Cardiac fibroblast (primary cell): ENCODE measurements at places on chromosomes 3 and 15.

DNA sequence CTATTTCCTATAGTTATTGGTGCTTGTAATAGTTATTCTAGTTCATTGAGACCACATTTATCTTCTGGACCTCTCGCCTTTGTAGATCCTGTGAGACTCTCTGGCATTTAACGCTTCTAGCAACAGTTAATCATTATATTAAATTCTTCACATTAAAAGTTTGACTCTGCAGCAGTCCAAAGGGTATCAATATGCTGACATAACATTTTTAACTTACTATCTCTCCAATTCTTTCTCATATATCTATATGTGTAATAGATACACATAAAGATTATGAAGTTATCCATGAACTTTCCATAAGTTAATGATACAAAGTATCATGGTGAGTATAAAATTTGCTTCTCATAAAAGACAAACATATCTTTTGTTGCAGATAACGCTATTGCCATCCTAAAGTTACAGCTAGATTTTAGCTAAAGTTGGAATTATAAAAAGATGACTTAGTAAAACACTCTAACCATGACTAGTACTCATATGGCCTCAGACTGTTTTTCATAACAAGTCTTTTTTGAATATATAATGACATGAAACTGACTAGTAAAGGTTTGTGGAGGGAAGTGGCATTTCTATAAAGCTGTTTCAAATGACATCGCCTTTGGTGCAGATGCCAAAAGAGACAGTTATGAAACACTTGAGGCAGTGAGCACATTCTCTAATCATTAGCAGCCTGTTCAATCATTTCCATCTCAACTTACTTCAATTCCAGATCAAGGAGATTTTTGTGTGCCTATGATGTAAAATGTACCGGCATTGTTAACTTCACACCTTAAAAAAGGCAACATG, 379.3 kb upstream of the CBLB start:
- DNase-seq: no peak

- peak; percentile 98 for DNase-seq
These were observed 10.8 kb upstream of the FANCD2 start for GRCh38 chr3:10015461-10015904.

DNA sequence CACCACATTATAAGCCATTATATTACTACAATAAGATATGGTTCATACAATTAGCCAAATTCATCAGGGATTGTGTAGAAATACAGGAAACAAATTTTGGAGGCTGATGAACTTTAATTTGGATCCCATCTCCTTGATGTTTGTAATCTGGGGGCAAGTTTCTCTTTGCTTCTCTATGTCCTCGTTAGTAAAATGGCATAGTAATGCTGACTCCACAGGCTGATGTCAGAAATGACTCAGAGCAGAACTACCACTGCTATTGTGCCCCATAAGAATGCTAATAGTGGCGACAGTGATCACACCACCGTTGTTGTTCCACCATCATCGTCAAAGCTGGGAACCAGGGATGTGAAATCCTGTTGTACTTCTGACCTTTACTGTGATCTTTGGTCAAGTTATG, 722.3 kb upstream of the LMCD1 start:
- peak; percentile 18 for DNase-seq

DNA sequence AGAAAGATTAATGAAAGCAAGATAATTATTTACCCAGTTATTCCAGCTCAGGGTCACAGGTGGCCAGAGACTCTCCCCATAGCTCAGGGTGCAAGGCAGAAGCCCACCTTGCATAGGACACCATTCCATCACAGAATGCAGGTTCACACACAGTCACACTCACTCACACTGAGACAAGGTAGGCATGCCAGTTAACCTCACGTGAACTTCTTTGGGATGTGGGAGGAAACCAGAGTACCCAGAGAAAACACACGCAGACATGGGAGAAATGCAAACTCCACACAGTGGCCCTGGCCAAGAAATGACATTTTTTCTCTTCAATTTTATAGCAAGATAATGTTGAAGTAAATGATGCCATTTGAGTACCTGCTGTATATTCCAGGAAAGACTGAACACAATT, 106.7 kb downstream of the ZNF385D start:
- DNase-seq: no peak

DNA sequence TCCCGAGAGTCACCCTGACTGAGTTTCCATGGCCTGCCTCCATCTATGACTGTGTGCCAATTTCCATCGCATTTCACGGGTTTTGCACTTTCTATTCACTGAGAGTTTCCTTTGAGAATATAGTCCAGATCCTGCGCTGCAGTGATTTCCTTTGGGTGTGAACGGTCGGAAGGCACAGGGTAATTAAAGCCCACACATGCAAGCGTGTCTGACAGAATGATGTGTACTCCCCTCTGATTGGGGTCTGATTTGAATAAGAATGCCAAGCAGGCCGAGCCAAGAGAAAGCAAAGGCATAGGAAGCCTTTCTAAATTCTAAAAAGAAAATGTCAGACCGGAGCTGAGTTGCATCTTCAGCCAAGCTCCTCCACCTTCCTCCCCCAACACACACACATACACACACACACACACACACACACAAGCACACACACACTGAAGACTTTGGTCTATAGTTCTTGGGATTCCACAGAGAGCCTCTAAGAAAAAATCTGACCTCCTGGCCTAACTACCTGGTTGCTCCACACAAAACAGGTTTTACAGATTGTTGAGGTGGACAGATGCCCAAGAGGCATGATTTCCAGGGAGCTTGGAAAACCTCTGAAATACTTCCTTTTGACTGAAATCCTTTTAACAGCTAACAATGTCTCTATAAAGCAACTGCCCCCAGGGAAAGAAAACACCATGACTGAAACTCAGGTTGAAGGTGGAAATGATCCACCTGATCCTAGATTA, 59.7 kb upstream of the LRRN1 start:
- DNase-seq: no peak

- DNase-seq: no peak
These were observed 48.0 kb upstream of the KLF13 start for GRCh38 chr15:31278544-31279220.

- no peak for DNase-seq
These were observed 47.1 kb downstream of the CRTC3 start for GRCh38 chr15:90576711-90577389.

DNA sequence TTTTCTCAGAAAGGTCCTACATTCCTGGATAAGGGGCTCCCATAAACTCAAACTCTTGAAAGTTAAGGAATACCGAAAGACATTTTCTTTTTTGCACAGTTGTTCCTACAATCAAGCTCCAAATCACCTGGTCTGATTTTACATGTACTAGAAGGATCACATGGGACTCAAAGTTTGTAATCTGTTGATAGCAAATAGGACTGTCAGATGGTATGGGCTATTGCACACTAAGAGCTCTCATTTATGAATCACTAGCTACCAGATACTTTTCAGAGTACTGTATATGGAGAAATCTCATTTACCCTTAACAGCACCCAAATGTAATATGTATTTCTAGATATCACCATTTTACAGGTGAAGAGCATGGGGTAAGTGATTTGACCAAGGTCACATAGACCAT, 49.5 kb upstream of the CMSS1 start:
- no peak for DNase-seq

DNA sequence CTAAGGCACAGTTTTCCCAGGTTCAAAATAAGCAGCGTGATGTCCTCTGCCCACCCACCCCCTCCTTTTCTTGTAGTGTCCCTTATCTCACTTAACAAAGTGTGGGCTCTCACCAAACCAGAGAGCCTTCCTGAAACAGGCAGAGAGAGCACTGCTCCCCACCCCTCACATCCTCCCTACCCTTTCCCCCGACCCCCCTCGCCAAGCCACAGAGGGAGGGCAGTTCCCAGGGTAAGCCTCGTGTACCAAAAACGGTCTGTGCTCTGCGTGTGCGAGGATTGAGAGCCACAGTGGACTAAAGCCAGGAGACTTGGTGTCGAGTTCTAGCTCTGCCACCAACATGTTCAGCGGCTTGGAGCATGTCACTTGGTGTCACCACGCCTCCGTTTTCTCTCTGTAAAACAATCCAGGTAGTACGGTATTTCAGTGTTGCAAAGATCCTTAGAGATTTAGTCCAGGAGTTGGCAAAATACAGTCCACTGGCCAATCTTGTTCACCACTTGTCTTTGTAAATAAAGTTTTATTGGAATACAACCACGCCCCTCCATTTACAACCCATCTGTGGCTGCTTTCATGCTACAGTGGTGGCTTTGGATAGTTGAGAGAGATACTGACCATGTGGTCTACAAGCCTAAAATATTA, 249.9 kb downstream of the OPA1 start:
- DNase-seq: no peak
